ENCODE measurements at places on chromosomes 13 and 19.

GRCh38 chr13:106348075-106348840, 187.2 kb downstream of the EFNB2 start:
- DNase-seq = no peak

DNA sequence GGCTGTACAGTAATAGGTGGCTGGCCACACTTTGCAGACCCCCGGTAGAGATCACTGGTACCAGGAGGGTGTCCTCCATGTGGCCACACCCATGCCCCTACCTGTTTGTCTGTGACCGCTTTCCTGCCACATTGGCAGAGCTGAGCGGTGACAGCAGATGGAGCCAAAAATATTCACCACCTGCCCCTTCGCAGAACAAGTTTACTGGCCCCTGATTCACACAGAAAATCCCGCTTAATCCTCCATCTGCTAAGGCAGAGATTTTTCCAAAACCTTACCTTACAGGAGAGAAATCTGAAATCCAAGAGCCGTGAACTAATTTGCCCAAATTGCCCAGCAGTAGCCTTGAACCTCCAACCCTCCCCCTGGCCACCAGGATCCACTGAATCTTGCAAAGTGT, 52.1 kb downstream of the MYO9B start:
- DNase-seq = no peak

GRCh38 chr13:52029569-52029968, 5.1 kb downstream of the UTP14C start:
- no peak for DNase-seq

DNA sequence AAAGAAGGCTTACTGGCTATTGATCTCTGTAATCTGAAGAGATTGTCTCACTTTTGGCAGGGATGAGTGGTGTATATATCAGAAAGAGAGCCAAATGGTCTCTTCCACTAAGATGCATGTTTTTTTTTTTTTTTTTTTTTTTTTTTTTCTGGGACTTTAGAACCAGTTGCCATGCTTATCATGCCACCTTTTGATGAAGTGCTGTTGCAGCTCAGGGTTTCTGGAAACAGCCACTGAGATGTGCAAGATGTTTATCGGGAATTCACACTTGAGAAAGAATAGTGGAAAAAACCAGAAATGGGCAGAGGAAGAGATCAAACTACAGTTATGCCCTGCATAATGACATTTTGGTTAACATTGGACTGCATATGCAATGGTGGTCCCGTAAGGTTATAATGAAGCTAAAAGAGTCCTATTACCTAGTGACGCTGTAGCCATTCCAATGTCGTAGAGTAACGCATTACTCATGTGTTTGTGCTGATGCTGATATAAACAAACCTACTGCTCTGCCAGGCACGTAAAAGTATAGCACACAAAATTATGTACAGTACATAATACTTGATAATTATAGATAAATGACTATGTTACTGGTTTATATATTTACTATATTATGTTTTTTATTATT, 121.0 kb downstream of the KLF5 start:
- no peak for DNase-seq

GRCh38 chr19:39916851-39917396, 17.5 kb downstream of the FCGBP start:
- DNase-seq = no peak

DNA sequence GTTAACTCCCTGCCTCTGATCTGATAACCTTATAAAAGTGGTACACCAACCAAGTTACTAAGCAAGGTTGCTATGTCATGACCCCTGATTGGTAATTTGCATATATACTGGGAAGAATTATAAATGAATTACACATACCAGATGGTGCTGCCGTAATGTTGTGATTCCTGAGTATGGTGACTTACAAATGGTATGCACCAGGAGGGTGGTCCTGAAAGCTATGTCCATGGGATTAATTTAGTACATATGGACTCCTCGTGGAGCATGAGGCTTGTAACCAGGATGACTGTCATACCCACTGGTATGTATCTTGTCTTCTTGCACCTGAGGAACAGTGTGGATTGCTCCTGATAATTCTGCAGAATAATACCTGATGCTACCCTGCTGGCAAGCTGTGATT, 240.6 kb downstream of the GPC6 start:
- no peak for DNase-seq

GRCh38 chr13:98272549-98272948, 95.5 kb upstream of the RNF113B start:
- no peak for DNase-seq

DNA sequence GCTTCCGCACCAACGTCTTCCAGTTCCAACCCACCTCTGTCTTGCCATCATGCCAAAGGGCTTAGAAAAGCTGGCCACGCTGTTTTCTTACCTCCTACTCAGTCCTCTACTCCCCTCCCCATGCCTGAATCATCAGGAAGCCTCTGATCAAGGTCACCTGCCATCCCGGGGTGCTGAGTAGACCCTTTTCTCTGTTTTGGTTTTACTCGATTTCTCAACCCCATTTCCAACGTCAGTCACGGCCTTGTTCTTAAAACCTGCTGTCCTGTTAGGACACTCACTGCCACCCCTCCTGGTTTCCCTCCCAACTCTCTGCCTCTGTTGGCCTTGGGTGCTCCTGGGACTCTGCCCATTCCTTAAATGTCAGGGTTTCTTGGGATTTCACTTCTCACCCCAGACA, 350.1 kb downstream of the FOXO1 start:
- no peak for DNase-seq

- no peak for DNase-seq
Measured at GRCh38 chr13:31250435-31250834, 50.7 kb downstream of the B3GLCT start.

- DNase-seq = no peak
Measured at GRCh38 chr19:8835877-8836276, 3.7 kb downstream of the MBD3L1 start.

DNA sequence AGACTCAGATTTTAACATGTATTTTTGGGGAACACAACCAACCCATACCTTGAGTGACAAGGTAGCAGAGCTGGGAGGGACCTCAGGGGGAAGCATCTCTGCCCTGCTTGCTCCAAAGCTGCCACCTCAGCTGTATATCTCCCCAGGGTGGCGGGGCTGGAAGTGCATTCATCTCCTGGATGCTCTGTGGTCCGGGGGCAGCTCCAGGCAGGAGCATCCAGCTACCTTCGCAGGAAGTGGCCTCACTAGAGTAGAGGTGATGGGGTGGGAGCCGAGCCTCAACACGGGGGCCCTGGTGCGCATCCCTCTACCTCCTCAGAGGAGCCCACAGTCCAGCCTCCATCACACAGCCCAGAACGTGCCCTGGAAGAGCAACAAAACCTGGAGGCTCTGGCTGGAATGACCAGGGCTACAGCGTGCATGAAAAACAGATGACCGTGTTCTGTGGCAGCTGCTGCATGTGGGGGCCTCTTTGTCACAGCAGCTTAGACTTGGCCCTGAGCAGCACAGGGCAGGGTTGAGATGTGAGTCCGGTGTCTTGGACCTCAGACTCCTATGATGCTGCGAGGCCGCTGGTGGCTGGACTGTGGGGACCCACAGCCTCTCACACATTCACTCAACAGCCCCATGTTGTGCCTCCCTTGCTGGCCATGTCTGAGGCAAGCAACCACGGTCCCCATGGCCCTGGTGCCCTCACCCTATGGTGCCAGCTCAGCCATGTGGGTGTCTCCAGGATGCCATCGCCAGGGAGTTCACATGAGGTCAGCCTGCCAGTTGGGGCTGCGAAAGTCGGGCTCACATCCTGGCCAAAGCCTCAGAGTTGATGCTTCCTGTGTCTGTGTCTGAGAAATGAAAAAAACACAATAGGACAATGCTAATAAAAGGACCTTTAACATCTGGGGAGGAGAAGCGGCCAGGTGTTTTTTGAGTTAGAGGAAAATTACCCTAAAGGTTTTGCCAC, 17.1 kb upstream of the GAS6 start:
- no peak for DNase-seq

DNA sequence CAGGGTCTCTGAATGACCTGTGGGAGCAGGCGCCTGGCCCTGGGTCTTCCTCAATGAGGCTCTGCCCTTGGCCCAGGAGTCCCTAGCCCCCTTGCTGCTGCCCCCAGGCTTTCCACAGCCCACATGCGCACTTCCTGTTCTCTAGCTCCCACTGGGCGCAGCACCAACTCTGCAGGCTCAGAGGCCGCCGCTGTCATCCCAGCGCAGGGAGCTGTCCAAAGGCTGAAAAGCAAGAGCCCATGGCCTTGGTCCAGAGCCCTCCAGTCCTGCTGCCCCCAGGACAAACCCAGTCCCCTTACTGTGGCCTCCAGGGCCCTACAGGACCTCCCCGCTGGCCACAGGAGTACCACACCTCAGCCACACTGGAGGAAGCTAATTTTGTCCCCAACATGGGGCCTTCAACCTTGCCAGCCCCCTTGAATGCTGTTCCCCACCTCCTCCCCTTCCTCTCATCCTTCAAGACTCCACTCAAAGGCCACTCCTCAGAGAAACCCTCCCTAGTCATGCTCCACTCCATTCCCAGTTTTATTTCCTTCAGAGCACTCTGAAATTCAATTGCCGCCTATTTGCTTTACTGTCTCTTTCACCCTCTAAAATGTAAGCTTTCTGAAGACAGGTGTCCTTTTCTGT, 8.0 kb upstream of the POU2F2 start:
- DNase-seq = no peak

DNA sequence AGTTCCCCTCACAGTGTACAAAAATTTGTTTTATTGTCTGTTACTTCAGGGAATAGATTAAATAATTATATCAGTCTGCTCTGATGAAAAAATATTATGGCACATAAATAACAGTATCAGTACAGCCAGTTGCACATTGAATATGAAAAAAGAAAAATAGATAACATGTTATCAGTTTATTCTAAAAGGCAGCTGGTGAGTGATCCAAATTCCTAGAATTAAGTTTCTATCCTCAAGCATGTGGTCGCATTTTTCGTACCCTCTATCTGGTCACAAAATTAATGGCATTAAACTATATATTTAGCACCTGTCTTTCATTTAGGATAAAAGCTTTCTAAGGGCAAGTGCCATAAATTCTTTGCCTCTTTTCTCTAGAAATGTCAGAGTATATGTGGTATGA, 944.8 kb upstream of the PCDH9 start:
- no peak for DNase-seq

DNA sequence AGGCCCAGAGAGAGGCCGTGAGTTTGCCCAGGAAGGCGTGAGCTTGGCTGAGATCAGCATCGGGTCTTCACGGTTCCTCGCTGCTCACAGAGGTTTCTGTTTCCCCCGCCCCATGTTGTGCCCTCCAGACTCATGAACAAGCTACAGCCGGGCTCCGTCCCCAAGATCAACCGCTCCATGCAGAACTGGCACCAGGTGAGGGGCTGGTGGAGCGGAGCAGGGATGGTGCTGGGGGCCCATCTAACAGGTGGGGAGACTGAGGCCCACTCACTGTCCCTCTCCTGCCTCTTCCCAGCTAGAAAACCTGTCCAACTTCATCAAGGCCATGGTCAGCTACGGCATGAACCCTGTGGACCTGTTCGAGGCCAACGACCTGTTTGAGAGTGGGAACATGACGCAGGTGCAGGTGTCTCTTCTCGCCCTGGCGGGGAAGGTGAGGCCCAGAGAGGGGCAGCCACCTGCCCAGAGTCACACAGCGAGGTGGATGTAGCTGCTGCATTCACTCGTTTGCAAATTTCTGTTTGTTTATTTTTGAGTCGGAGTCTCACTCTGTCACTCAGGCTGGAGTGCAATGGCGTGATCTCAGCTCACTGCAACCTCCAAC, 6.0 kb downstream of the CNN2 start:
- no peak for DNase-seq

GRCh38 chr19:2809387-2810140, 10.1 kb upstream of the ZNF554 start:
- no peak for DNase-seq

DNA sequence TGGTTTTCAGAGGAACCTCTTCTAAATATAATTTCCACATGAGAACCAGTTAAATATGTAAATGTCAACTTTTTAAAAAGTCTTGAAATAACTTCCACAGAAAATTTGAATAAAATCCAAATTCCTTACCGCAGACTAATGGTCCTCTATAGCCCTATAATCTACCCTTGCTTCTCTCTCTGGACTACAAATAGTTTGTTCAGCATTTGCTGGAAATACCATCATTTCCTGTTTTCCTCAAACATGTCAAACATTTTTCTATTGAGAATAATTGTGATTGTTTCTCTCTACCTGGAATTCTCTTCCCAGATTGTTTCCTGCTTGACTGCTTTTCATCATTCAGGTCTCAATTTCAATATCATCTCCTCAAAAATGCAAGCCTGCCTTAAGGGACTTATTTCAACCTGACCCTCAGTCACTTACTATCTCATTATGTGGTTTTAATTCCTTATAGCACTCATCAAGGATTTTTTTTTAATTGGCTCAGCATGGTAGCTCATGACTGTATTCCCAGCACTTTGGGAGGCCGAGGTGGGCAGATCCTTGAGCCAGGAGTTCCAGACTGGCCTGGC, 898.9 kb upstream of the MIR17HG start:
- DNase-seq = no peak

DNA sequence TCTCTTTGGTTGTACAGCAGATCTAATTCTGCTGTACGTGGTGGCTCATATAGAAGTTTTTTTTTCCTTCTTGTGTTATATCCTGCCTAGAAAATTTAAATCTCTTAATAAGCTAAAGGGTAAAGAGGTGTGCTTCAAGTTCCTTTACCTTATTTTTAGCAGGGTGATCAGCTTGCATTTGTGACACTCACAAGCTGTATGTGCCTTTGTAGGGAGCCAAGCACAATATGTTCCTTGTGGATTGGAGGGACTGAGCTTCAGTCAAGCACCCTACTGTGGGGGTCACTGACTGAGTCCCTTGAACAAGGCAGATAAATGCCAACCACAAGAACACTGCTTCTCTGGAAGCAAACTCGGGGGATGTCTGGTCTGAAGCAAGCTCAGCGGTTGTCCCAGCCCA, 12.6 kb upstream of the ERICH6B start:
- DNase-seq = no peak

DNA sequence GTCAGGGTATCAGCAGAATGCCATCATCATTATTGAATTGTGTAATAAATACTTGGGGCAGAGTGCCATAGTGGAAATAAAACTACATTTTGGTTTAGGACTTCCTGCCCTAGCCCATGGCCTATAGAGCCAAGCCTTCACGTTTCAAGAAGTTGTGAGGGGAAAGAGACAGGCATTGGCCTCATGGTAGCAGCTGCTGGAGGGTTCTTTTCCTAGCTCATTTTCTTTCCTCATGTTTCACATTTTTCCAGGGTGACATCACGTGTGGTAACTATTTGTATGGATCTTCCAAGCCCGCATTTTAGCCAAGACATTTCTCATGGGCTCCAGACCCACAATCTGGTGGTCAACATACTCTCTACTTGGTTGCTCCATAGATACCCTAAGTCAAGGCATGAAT, 80.4 kb downstream of the LRCH1 start:
- no peak for DNase-seq

DNA sequence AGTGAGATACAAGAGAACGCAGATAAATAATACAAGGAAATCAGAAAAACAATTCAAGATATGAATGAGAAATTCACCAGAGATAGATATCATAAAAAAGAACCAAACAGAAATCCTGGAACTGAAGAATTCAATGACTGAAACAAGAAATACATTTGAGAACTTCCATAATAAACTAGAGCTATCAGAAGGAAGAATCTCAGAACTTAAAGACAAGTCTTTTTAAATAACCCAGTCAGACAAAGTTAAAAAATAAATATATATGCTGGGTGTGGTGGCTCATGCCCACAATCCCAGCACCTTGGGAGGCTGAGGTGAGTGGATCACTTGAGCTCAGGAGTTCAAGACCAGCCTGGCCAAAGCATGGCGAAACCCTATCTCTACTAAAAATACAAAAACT, 28.7 kb upstream of the N4BP2L1 start:
- no peak for DNase-seq

Data from SHP77 treated with DMSO at 0.1 percent for 48 hours (cell line).